Mammary epithelial cell (primary cell): ENCODE measurements at places on chromosomes 12 and 14.

GRCh38 chr12:53279283-53279869 is 11.3 kb downstream of the ESPL1 start:
- DNase-seq: no peak

GRCh38 chr12:121712461-121713256 is at the start of gene TMEM120B:
Gene TMEM120B (plus strand): TSS chr12:121712752. CDS start chr12:121712896, 144 bp downstream.
- peak; percentile 58 for DNase-seq

DNA sequence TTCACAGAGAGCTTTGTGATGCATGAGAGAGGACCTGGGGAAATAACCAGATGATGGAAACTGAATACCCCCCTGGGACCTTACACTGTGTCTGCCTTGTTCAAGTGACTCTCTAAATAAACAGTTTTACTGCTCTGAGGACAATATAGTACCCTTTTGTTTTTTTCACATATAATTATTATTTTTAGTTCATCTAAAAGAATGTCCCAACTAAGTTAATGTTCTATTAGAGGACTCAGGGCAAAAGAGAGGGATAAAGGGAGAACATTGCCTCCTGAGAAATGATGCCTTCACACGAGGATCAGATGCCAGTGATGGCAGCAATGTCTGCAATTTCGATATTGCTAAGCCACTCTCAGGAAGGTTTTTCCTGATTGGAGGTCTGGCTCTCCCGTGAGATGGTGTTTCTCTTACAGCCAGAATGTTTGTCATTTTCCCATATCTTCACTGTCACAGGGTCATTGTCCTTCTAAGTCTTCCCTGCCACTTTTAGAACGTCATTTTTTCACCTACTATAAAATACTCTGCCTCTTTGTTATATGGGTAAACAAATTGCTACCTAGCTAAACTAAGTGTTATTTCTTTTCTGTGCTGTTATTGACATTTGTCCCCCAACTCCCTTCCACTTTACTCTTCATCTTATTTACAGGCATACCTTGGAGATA is 201.6 kb downstream of the RAD51B start:
- no peak for DNase-seq

- no peak for DNase-seq
Measured at GRCh38 chr12:54489857-54490256, 7.7 kb upstream of the NCKAP1L start.

GRCh38 chr14:93962701-93963601 is 13.4 kb downstream of the ASB2 start:
- no peak for DNase-seq

DNA sequence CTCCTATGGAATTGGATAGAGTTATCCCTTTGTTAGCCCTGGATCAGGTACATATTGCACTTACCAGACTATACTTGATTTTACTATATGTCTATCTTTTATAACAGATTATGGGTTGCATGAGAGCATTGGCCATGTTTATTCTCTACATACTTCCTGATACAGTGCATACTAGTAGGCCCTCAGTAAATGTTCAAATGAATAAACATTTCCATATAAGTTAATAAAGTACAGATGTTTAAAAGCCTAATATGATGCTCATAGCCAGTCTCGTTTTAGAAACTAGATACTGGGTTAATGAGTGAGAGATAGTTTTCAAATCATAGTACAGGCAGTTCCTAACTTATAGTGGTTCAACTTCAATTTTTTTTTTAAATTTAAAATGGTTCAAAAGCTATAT is 39.5 kb upstream of the TOMM20L start:
- no peak for DNase-seq

- DNase-seq: peak; percentile 78
Measured at GRCh38 chr14:63551332-63551731, 8.2 kb upstream of the PPP2R5E start.

DNA sequence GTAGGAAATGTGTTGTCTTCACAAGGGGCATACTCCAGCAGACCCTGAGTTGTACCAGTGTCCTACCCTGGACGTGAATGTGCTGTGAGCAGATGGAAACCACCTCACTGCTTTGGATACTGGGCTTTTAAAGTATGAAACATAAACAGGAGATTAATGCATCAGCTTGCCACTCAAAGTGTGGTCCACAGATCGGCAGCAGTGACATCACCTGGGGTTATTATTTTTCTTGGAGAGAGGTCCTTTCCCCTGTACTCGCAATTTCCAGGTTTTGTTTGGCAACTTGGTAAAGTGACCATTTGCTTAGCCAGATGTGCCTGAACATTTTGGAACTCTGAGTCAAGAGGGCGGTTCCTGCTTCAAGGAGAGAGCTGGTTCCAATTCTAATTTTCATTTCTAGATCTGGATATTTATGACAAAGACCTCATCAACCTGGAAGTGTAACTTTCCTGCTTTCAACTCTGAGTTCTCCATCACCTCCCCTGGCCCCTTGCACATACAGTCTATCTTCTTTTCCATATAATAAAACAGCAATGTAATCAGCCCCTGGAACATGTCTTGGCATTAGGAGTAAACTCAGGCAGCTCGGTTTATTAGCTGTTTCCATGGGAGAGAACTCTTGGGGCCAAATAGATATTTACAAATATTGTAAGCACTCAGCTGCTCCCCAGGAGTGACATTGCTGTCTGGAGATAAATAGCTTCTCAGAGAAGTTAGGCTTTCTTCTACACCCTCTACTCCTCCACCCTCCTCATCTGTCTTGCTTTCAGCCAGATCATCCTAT is 237.0 kb upstream of the TBX3 start:
- DNase-seq: peak; percentile 32

- DNase-seq: no peak
Measured at GRCh38 chr12:110670161-110670701, 18.7 kb downstream of the HVCN1 start.

DNA sequence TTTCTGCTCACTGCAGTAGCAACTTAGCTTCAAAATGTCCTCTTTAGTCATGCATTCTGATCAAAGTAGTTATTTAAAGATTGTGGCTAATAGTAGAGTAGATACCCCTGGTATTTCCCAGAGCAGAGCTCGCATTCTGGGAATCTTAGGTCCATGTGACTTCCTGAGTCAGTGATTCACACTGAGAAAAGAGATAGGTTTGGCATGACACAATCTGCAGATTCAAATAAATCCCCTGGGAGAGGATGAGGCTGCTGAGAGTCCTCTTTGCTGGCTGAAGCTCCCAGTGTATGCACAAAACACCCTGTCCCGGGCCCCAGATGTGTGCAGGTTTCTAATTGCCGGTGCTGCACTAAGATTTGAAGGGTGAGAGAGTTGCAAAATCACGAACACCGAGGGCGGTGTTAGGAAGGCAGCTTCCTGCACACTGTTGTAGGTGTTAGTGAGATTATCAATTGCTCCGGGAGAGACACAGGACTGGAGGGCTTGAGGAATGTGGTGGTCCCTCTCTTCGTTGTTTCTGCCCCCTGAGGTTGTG is 233.2 kb downstream of the NRXN3 start:
- DNase-seq: peak; percentile 4

GRCh38 chr12:130800312-130800711 is 38.7 kb downstream of the STX2 start:
- DNase-seq: no peak

GRCh38 chr12:27343255-27344000 is 10.8 kb downstream of the BMAL2 start:
- DNase-seq: peak; percentile 96

- DNase-seq: peak; percentile 3
Measured at GRCh38 chr12:41188058-41188840, at the start of gene PDZRN4. Gene PDZRN4 (plus strand): TSS chr12:41188320.

- DNase-seq: no peak
Measured at GRCh38 chr12:27982385-27982784, 9.9 kb upstream of the PTHLH start.

DNA sequence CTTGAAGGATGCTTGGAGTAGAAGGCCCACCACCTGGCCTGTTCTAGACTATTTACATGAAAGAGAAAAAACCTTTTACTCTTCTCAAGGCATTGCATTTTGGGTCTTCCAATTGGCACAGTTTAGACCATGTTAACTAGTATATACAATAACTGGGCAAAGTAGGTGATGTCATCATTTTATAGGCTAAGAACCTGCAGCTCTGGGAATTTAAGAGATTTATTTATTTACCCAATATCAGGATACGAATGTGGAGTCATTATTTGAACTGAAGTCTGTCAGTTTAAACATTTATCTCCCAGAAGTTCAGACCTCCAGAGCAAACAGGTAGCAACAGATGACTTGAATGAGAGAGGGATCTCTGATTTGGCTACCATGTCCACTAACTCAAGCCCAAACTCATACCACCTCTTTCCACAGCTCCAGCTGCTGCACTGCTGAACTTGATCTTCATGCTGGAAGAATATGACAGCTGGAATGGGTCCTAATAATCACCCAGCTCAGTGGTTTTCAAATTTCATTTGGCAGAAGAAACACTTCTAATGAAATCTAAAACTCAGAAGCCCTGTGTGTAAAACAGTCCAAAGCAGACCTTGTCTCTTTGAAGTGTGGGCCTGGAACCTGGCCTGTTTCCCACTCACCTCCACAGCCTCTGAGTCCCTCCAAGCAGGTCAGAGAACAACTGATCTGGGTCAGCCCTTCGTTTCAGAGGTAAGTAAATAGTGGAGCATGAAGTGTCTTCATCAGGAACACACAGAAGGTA is 179.2 kb downstream of the EMP1 start:
- DNase-seq: no peak

- DNase-seq: no peak
Measured at GRCh38 chr14:51711505-51711904, 59.8 kb downstream of the FRMD6 start.

GRCh38 chr14:87644689-87645088 is 348.3 kb downstream of the GALC start:
- no peak for DNase-seq

DNA sequence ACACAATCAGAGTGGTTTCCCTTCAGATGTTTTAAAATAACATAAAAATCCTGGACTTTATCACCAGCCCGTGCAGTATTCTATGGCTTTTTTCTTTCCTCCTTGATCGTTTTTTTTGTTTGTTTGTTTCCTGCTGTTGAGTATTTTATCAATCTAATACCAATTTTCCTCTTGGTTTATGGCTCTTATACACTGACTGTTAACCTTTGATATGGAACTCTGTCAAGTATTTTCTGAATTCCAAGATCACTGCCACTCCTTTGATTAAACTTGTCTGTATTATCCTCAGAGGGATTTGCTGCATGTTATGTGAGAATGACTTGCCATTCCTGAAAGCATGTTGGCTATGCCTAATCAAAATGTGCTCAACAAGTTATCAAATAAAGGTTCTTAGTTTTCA is 88.4 kb downstream of the PELI2 start:
- no peak for DNase-seq

GRCh38 chr12:50597200-50598195 is 92.7 kb downstream of the DIP2B start:
- peak; percentile 83 for DNase-seq

DNA sequence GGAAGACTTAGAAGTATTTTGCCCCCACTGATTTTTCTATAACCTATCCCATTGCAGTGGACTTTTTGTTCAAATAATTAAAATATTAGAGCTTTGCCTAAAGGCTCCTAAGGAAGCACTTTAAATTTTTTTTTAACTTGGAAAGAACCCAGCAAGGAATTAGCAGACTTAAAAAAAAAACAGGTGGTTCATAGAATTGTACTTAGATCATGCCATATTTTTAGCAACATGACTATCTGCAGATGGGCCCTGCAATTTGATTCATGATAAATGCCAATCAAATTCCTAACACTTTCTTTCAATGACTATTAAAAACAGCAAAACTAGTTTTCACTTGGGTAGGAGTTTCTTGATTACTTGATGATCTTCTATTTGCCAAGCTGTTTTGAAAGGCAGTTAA is 11.5 kb downstream of the ADAMTS20 start:
- no peak for DNase-seq

GRCh38 chr14:55366271-55366670 is 45.4 kb downstream of the ATG14 start:
- peak; percentile 42 for DNase-seq

DNA sequence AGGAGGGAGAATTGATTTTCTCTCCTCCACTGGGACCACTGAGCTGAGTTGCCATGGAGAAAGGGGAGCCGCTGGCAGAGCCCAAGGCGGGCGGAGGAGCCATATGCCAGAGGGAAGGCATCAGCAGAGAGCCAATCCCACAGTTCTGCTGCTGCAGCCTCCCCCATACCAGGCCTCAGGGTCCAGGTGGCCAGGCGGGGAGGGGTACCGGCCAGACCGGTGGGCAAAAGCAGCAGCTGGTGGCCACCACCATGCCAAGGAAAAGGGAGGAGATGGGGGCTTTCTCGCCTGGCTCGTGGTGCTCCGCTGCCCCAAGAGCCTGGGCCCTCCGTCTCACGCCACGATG is 72.8 kb downstream of the PITPNM2 start:
- DNase-seq: no peak

- DNase-seq: peak; percentile 48
Measured at GRCh38 chr12:57890191-57891115, 43.9 kb upstream of the CTDSP2 start.

DNA sequence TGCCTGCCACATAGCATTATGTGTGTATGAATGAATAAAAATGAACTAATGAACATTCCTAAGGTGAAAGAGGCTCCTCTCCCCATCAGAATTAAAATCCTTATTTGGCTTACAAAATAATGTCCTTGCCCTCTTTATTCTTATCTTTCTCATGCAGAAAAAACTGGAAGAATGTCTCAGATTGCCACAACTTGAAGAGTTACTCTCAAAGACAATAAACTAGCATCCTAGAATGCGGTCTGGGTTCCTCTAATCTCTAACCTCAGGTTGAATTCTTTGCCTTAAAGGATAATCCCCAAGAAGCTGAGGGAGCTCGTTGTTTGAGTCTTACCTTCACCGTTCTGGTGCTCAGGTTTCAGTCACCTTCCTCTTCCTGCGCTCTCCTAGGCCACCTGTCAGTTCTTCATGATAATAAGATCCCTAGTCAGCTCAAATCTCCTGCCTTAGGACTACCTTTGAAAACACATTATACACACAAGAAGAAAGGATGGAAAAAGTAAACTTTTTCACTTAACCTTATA is 147.1 kb downstream of the PHLDA1 start:
- no peak for DNase-seq

GRCh38 chr12:71046215-71046614 is 111.6 kb downstream of the TSPAN8 start:
- peak; percentile 2 for DNase-seq

- DNase-seq: no peak
Measured at GRCh38 chr12:2895051-2895451, 4.4 kb downstream of the TULP3 start.
